ENCODE measurements at places on chromosomes 11 and 22.

- DNase-seq = no peak
Observed at GRCh38 chr22:17119481-17120202, 1.5 kb downstream of the TMEM121B start.

DNA sequence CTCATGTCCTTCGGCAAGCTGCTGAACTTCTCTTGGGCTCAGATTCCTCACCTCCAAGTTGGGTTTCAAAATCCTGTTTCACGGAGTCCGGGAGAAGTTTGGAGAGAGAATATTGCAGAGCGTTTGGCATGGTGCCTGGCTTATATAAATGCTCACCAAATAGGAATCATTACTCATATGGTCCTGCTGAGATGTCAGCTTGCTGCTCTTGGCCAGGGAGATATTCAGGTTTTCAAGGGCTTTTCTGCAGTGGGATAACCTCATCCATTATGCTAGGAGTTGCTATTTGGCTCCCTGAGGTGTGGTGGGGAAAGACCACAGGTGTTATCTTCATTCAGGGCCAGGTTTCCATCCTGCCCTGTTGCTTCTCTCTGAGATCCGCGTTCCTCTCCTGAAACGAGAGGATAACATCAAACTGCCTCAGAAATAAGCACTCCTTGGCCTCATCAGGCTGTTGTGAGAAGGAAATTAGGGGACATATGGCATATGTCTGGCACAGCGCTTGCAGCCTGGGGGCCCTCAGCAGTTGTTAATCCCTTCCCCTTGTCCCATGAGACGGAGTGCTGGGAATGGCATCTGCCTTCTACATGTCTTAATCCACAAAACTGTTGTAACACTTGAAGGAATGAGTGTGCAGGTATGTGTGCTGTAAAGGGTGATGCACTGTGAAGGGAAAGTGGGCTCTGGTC lies 29.9 kb upstream of the ACER3 start:
- DNase-seq = no peak

GRCh38 chr11:69277074-69277809 lies 16.7 kb upstream of the MYEOV start:
- no peak for DNase-seq

DNA sequence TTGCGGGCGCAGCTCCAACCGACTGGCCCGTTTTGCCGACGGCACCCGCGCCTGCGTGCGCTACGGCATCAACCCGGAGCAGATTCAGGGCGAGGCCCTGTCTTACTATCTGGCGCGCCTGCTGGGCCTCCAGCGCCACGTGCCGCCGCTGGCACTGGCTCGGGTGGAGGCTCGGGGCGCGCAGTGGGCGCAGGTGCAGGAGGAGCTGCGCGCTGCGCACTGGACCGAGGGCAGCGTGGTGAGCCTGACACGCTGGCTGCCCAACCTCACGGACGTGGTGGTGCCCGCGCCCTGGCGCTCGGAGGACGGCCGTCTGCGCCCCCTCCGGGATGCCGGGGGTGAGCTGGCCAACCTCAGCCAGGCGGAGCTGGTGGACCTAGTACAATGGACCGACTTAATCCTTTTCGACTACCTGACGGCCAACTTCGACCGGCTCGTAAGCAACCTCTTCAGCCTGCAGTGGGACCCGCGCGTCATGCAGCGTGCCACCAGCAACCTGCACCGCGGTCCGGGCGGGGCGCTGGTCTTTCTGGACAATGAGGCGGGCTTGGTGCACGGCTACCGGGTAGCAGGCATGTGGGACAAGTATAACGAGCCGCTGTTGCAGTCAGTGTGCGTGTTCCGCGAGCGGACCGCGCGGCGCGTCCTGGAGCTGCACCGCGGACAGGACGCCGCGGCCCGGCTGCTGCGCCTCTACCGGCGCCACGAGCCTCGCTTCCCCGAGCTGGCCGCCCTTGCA lies 1.0 kb downstream of the FJX1 start:
- DNase-seq = no peak

DNA sequence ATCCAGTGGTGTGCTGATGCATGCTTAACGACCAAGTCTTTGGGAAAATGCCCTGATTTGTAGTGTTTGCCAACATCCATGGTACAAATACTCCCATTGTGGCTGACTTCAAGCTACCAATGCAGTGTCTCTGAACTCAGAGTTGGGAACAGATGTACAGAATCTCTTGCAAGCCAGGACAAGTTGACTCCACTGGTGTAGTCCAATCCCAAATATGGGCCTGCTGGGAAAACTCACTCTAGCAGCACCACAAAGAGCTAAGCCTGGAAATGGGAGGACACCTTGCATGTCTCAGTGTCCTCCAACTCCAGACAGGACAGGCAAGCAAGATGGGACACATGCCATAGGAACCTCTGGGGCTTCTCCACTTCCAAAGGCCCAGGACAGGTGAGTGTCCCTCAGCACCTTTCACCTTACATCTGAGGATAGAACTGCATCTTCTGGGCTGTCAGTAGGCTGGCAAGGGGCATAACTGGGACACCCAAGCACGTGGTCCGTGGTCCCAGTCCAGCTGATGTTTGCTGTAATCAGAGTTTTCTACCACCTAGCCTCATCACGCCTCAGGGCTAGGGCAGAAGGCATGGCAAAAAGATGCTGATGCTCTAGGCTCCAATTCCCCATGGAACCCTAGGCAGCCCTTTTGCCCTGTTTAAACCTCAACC lies 6.5 kb downstream of the LMO1 start:
- DNase-seq = no peak

GRCh38 chr11:56909563-56909962 lies 79.2 kb upstream of the OR5AK2 start:
- DNase-seq = no peak

DNA sequence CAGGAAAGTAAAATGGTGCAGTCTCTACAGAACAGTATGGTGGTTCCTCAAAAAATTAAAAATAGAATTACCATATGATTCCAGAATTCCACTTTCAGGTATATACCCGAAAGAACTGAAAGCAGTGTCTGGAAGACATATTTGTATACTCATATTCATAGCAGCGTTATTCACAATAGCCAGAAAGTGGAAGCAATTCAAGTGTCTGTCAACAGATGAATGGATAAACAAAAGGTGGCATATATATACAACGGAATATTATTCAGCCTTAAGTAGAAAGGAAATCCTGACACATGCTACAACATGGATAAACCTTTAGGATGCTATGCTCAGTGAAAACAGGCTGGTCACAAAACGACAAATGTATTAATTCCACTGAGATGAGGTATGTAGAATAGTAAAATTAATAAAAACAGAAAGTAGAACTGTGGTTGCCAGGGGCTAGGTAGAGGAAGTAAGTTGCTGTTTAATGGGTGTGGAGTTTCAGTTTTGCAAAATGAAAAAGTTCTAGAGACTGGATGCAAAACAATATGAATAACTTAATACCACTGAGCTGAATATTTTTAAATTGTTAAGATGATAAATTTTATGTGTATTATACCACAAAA lies 14.5 kb downstream of the SAA1 start:
- no peak for DNase-seq

GRCh38 chr22:44907765-44908737 lies 101.8 kb downstream of the PHF21B start:
- no peak for DNase-seq

GRCh38 chr11:13042873-13043342 lies 33.8 kb downstream of the RASSF10 start:
- DNase-seq = no peak

- DNase-seq = no peak
Observed at GRCh38 chr11:57436031-57436430, 9.1 kb upstream of the SLC43A3 start.

DNA sequence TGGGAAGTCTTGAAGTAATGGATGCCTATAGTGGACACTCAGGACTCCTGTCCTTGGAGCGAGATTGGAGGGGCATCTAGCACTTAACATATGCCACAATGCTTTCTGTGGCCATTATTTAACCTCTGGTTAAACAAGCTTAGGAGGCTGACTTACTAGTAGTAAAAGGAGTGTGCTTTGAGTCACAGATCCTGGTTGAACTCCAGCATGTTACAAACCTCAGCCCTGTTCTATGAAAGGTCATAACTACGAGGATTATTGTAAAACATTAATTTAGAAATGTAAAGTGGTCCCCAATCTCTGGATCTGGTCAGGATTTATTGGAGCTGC lies 1.1 kb upstream of the LBHD1 start:
- DNase-seq = no peak

GRCh38 chr11:133947321-133947756 lies 9.4 kb downstream of the IGSF9B start:
- peak; percentile 31 for DNase-seq

DNA sequence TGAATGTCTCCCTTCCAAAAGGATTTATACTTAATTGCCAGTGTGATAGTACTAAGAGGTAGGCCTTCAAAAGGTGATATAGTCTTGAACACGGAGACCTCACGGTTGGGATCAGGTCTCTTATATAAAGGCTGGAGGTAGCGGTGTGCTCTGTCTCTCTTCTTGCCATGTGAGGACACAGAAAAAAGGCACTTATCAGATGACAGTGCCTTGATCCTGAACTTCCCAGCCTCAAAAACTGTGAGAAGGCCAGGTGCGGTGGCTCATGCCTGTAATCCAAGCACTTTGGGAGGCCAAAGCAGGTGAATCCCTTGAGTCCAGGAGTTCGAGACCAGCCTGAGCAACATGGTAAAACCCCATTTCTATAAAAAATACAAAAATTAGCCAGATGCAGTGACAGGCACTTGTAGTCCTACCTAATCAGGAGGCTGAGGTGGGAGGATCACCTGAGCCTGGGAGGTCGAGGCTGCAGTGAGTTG lies 108.9 kb upstream of the TOP3B start:
- DNase-seq = no peak

GRCh38 chr11:10291801-10292638 lies 2.0 kb downstream of the SBF2 start:
- no peak for DNase-seq

DNA sequence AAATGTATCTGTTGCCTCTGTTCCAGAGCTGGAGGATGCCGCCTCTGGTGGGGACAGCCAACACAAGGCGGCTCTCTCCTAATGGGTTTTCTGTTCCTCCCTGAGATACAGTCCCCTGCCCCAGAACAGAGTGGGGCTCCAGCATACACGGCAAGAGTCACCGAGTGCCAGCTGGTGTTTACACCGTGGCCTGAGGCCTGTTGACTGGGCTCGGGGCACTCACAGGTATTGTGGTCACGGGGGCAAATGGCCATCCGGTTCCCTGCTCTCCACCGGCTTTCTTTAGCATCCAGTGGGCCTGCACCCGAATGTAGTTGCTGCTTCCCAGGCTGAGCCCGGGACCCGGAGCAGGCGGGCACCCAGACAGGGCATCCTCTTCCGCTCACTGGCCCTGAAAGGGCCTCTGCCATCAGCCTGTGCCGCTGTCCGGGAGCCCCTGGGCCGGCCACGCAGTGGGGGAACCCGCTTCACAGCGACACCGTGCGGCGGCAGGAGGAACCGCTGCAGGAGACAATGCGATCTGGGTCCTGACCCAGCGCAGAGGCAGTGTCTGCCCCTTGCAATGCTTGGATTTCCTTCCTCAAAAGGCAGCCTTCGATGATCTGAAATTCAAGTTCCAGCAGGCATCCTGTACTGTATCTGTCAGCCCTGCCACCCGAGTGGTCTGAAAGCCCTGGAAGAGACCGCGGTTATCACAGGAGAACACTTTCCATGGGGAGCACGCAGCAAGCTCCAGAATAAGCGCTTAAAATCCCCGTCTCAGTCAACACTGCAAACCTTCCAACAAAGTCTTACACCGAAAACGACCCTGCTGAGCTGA lies 859 bp upstream of the KRTAP5-5 start:
- peak; percentile 30 for DNase-seq

GRCh38 chr11:12567746-12568460 lies 106.3 kb upstream of the TEAD1 start:
- DNase-seq = no peak

- DNase-seq = peak; percentile 72
Observed at GRCh38 chr22:43923631-43924464, at the start of gene PNPLA3. Gene PNPLA3, plus strand, starts transcription at chr22:43923805. Its CDS starts 107 bp downstream, at chr22:43923912.

DNA sequence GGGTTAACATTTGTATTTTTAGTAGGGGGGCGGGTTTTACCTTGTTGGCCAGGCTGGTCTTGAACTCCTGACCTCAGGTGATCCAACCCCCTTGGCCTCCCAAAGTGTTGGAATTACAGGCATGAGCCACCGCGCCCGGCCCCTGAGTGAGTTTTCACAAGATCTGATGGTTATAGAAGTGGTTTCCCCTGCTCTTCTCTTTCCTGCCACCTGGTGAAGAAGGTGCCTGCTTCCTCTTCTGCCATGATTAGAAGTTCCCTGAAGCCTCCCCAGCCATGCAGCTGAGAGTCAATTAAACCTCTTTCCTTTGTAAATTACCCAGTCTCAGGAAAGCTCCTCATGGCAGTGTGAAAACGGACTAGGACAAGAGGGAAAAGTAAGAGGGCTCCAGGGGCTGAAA lies 259.1 kb upstream of the PLET1 start:
- DNase-seq = no peak

DNA sequence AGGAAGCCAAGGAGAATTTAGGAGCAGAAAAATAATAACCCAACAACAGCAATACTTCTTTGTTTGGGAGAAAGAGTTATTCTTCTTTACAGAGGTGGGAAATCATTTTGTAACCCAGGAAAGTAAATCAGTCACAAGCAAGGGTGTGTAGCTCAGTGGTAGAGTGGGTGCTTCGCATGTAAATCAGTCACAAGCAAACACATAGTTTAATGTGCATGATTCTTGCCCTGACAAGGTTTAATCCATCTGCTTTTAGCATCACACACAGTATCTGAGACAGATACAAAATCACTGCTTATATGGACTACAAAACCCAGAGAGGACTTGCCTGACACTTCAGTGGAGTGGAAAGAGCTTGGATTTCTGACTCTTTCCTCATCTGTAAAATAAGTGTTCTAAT lies 82.0 kb downstream of the RELT start:
- no peak for DNase-seq

- no peak for DNase-seq
Observed at GRCh38 chr22:22773979-22774604, 113.5 kb upstream of the IGLL5 start.

DNA sequence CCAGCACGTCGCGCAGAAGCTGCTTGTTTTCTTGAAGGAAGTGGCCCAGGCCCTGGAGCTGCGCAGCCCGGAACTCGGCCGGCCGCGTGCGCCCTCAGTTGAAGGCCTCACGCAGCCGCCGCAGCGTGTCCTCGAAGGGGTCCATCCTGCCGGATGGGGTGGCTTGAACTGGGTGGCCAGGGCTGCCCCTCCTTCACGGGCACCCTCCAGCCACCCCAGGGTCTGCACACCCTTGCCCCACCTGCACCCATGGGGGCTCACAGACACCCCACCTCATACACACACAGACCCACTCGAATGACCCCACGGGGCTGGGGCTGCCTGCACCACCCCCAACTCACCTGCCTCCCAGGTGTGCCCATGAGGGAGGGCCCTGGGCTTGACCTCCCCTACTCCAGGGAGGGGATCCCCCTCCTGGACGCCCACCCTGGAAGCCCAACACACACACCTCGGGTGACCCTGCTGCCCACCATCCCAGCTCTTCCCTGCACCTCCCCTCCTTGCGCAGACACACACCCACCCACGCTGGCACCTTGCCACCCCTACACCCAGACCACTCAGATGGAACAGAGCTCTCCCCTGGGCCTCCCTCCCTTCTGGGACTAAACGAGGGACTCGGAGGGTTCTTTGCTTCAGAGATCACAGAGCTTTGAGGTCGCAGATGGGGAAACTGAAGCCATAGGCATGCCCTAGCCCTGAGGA lies 6.8 kb downstream of the ALDH3B2 start:
- DNase-seq = no peak

All from effector CD8-positive, alpha-beta T cell (primary cell).